ENCODE measurements at places on chromosomes 16 and 17.
A peak's percentile ranks its signal among the peaks of the same experiment; 100 is the strongest.

- peak; percentile 63 for DNase-seq
Observed at GRCh38 chr17:47693731-47694580, at the start of gene TBKBP1. Gene TBKBP1 (plus strand): TSS chr17:47694161. CDS start chr17:47696113, 1,952 bp downstream.

- DNase-seq, result no peak
Observed at GRCh38 chr17:44967907-44968224, 237 bp downstream of the C1QL1 start.

GRCh38 chr17:75602644-75603043 is 15.0 kb downstream of the MYO15B start:
- no peak for DNase-seq

- no peak for DNase-seq
Observed at GRCh38 chr17:62781356-62781755, 26.8 kb downstream of the MARCHF10 start.

- no peak for DNase-seq
Observed at GRCh38 chr16:54215471-54215870, 71.1 kb downstream of the IRX3 start.

- peak; percentile 89 for DNase-seq
Observed at GRCh38 chr17:1590029-1590746, 27.6 kb upstream of the PITPNA start.

- no peak for DNase-seq
Observed at GRCh38 chr16:69932228-69932627, 18.9 kb upstream of the CLEC18A start.

DNA sequence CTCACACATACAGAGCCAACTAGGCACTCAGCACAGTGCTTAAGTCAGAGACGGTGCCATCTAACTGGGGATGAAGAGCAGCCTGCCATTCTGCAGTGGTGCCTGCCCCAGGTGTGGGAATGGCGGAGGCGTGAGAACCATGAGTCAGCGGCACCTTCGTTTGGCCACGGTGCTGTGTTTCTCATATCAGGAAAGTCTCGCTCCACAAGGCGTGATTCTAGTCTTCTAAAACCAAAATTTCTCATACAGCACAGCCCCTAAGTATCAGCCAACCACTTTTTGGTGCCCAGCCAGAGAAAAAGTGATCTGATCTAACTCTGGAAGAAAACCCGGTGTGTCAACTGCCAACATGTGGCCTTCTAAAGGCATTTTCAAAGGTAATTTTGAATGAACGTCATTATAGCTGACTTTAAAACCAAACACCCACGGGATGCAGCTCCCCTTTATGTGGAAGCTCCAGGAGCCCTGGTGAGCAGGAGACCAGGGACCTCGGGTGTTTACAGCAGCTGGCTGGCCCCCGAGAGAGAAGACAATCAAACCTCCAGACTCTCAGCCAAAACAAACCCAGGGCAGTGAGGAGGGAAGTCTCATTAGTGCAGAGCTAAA is 54.6 kb downstream of the ABCC12 start:
- DNase-seq, result no peak

GRCh38 chr17:44384823-44385286 is 4.6 kb downstream of the ITGA2B start:
- no peak for DNase-seq

- DNase-seq, result no peak
Observed at GRCh38 chr16:75023009-75023408, 24.2 kb downstream of the ZNRF1 start.

DNA sequence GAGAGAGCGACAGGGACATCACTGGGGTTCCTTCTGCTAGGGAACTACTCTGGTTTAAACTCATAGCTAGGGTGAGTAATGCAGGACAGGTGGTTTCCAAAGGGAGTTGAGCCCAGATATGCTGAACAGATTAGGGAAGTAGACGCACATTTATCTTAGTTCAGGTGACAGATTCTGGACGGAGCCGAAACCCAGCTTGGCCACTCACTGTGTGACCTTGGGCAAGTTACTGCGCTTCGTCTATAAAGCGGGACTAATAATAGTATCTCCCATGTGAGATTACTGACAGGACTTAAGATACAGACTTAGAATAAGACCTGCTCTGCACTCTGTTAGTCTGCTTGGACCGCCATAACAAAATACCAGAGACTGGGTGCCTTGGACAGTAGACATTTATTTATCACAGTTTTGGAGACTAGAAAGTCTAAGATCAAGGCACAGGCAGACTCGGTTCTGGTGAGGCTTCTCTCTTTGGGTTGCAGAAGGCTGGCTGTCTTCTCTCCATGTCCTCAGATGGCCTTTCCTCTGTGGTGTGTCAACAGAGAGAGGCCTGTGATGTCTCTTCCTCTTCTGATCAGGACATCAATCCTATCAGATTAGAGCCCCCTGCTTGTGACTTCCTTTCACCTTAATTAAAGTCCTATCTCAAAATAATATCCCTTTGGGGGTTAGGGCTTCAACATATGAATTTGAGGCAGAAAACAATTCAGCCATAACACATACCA is 12.1 kb downstream of the SCNN1G start:
- no peak for DNase-seq

DNA sequence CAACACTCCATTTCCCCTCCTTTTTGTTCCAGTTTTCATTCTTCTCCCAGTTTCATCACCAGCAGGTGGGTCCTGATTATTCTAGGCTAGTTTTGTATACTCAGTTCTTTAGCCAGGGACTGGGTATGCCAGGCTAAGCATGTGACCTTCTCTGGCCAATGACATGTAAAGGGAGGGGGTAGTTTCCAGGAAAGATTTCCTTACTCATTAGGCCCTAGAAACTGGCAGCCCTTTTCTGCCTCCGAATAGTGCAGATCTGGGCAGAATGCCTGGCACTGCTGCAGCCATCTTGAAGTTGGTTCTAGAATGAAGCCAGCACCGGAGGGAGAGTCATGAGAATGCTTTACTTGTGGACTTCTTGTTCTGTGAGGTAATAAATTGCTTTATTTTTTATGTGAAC is 126.9 kb upstream of the AXIN2 start:
- no peak for DNase-seq

GRCh38 chr17:82645516-82645915 is 2.7 kb downstream of the WDR45B start:
- DNase-seq, result no peak

GRCh38 chr17:39921323-39921722 is 2.9 kb upstream of the GSDMB start:
- DNase-seq, result no peak

DNA sequence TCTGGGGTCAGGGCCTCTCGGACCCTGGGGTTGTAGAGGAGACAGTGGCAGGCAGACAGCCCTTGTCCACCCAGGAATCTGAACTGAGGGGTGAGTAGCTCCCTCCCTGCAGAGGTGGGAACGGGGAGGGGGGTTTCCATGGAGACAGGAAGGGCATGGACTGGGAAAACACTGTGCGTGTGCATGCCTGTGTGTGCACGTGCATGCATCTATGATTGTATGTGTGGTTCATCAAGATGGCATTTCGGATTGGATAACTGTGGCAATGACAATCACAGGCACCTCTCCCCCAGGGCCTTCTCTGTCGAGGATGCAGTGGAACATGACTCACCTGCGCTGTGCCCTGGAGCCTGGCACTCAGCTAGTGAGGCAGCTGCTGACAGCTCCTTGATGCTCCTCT is 6.1 kb upstream of the CD300C start:
- DNase-seq, result no peak

DNA sequence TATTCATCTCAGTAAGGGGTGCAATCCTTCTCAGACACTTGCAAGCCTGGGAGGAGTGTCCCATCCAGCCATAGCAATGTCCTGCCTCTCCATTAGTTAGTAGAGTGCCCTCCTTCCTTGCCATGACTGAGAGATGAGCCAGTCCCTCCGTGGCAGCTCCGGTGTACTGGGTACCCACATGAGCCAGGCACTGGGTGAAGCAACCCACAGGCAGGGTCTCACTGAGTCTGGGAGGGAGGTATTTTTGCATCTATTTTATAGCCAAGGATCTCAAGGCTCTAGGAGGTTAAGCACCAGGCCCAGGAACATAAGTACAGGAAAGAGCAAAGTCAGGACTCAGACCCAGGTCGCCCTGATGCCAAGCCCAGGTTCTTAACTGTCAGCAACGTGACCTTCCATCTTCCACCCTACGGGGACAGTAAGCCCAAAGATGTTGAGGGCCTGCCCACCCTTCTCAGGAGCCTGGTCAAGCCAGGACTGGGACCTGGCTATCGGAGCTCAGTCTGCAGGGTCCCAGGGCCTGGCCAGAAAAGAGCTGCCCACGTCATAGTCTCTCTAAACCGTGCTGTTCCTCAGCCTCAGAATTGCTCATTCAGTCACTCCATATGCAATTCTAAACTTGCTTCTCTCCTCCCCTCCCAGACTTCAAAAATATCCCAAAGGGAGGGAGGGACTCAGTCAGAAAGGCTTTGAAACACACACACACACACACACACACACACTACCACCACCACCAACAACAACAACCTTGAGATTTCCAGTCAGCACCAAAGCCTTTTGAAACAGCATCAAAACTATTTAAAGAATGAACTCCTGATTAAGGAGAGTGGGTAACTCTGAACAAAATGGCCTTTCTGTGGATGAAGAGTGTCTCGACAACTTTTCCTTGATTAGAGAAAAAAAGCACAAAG is 16.6 kb downstream of the NOS2 start:
- DNase-seq, result no peak

GRCh38 chr17:76382351-76382802 is 2.0 kb upstream of the SPHK1 start:
- DNase-seq, result peak; percentile 74

GRCh38 chr17:70059071-70059470 is 16.0 kb upstream of the KCNJ16 start:
- DNase-seq, result no peak

- DNase-seq, result no peak
Observed at GRCh38 chr17:27506348-27507218, 50.3 kb downstream of the KSR1 start.

- no peak for DNase-seq
Observed at GRCh38 chr16:8796469-8797363, 723 bp downstream of the TMEM186 start.

GRCh38 chr17:82789051-82789592 is 37.3 kb downstream of the TBCD start:
- no peak for DNase-seq

GRCh38 chr16:70375636-70376611 is 29.2 kb downstream of the DDX19A start:
- no peak for DNase-seq

GRCh38 chr16:86965840-86966550 is 351.2 kb downstream of the C16orf95 start:
- DNase-seq, result no peak

- DNase-seq, result peak; percentile 55
Observed at GRCh38 chr16:11349599-11350276, 4.5 kb downstream of the RMI2 start.

GRCh38 chr17:39763051-39763820 is 25.5 kb downstream of the GRB7 start:
- no peak for DNase-seq

- DNase-seq, result no peak
Observed at GRCh38 chr17:61764846-61765245, 98.5 kb downstream of the BRIP1 start.

- no peak for DNase-seq
Observed at GRCh38 chr17:19392303-19392702, 5.3 kb upstream of the MFAP4 start.

- no peak for DNase-seq
Observed at GRCh38 chr17:4488989-4489595, 9.6 kb upstream of the SPNS2 start.

DNA sequence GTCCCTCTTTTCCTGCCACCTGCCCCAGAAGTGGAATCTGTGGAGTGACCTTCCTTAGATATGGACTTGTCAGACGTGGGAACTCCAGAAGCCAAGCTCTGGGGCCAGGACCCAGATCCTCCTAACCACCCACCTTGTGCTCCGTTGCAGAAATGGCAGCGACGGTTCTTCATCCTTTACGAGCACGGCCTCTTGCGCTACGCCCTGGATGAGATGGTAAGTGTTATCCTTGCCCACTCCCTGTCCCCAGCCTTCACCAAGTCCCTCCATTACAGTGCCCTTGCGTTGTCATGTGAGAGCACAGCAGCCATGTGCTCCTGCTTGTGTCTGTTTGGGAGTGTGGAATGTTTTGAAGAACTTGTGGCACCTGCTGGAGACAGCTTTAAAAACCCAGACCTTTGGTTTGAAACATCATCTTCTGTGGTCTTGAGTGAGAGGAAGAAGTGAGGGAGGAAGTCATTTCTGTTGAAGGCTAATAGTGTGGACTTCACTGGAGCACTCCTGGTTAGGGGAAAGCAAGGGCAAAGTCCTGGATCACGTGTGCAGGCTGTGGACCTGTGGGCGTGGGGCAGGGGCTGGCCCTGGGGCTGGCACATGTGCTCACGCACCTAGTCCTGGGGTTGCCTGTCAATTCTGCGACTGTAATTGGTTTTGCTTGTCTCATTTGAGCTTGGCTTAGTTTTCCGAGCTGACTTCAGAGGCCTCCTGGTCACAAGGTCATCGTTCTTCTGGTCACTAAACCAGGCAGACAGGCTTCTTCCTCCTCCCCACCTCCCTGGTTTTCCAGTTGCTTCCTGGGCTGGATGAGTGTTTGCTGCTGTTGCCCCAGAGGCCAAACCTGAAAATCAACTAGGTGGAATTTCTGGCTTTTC is 35.8 kb downstream of the MPRIP start:
- peak; percentile 10 for DNase-seq

GRCh38 chr17:64661976-64662773 is at the start of gene SMURF2:
Gene SMURF2 (minus strand): TSS chr17:64662307. CDS start chr17:64661880, 427 bp downstream.
- DNase-seq, result peak; percentile 84

GRCh38 chr17:68456339-68457167 is 743 bp downstream of the WIPI1 start:
- DNase-seq, result peak; percentile 85

GRCh38 chr17:1713878-1714426 is 3.8 kb upstream of the TLCD2 start:
- DNase-seq, result no peak

- DNase-seq, result peak; percentile 26
Observed at GRCh38 chr16:52191531-52192134, 355.3 kb downstream of the TOX3 start.

DNA sequence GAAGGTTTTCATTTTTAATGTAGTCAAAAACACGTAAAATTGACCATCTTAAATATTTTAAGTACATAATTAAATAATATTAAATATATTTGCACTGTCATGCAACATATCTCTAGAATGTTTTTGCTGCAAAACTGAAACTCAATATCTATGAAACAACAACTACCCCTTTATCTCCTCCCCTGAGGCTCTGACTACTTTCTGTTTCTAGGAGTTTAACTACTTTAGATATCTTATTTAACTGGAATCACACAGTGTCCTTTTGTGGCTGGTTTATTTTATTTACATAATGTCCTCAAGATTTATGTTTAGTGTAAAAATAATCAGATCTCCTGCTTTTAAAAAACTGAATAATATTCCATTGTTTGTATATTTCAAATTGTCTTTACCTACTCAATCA is 2003.9 kb downstream of the TP53TG3F start:
- DNase-seq, result no peak

DNA sequence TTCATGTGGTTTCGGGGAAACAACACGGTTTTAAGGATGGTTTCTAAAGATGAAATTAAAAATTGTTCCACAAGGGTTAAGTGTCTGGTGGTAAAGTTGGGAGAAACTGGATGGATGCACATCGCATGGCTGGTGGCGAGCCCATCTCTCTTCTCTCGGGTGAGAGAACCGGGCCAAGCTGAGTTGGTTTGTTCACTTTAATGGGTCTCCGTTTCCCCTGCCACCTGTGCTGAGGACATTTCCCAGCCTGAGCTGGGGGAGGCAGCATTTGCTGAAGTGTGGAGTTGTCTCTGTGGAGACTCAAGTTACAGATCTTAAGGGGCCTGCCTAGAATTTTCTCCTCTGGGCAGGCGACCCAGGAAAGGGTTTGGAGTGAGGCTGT is 7.9 kb downstream of the FUS start:
- DNase-seq, result no peak
